Memory B cell (primary cell): ENCODE measurements at places on chromosomes 3 and 15.
A peak's percentile ranks its signal among the peaks of the same experiment; 100 is the strongest.

GRCh38 chr3:8455526-8456411, 45.9 kb upstream of the LMCD1 start:
- peaks cover 2% of the 10 kb centered on the region for H3K27me3 ChIP-seq
- DNase-seq = no peak
- H3K4me1 ChIP-seq = no peaks in the 10 kb centered on the region
- H3K27ac ChIP-seq = no peak overlapping the region
- no peaks in the 10 kb centered on the region for H3K36me3 ChIP-seq

DNA sequence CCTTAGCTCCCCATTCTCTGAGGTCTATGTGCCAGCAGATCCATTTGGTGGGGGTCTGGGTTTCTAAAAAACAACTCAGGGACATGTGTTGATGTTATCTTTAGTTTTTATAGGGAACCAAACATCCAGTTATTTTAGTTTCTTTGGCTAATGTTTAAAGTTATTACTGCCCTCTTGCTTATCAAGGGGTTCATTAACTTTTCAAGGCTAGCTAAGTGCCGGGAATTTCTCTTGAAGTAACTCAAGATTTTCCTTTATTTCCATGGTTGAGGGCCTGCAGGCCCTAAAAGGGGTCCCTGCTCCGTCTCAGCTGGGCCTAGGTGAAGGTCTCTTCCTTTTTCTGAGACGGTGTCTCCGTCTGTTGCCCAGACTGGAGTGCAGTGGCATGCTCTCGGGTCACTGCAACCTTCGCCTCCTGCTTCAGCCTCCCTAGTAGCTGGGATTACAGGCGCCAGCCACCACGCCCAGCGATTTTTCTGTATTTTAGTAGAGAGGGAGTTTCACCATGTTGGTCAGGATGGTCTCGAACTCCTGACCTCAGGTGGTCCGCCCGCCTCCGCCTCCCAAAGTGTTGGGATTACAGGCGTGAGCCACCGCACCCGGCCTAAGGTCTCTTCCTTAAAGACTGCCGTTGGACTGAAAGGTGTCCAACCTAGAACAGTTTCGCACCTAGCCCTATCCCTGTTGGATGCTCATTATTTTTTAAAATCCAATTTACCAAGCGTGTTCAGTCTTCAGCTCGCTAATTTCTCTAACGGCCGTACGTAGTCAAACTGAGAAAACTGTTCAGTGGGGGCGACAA, 1.3 kb upstream of the OXSR1 start:
- H3K27ac ChIP-seq = peak overlapping the region; percentile 100
- H3K4me3 ChIP-seq = peak overlapping the region; percentile 93
- H3K36me3 ChIP-seq = no peaks in the 10 kb centered on the region
- H3K27me3 ChIP-seq = no peaks in the 10 kb centered on the region
- no peak for DNase-seq
- peaks cover 26% of the 10 kb centered on the region for H3K4me1 ChIP-seq

- peak overlapping the region; percentile 35 for H3K27ac ChIP-seq
- no peak overlapping the region for H3K4me3 ChIP-seq
- no peaks in the 10 kb centered on the region for H3K36me3 ChIP-seq
- DNase-seq = no peak
- peaks cover 66% of the 10 kb centered on the region for H3K4me1 ChIP-seq
- H3K27me3 ChIP-seq = peaks cover 2% of the 10 kb centered on the region
Observed at GRCh38 chr15:70262591-70263274, 165.0 kb upstream of the TLE3 start.

GRCh38 chr15:45099549-45100165, 14.3 kb downstream of the DUOX2 start:
- H3K4me3 ChIP-seq = no peak overlapping the region
- peaks cover 8% of the 10 kb centered on the region for H3K27me3 ChIP-seq
- no peaks in the 10 kb centered on the region for H3K36me3 ChIP-seq
- H3K27ac ChIP-seq = no peak overlapping the region
- H3K4me1 ChIP-seq = no peaks in the 10 kb centered on the region

DNA sequence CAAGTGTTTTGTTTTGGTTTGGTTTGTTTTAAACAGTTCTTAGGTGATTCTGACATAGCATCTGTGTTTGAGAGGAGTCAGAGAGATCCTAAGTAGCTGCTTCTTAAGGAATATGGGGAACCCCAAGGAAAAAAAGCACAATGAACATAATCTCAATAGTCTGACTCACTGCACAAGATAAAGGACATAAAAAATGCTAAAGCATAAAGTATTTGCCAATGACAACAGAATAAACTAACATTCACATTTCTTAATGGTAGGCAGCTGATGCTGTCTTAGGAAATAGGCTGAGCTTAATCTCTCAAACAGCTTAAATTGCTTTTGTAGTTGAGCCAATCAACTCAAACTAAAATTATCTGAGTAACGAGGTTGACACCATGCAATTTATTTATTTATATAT, 2.9 kb downstream of the NCEH1 start:
- H3K4me3 ChIP-seq = no peak overlapping the region
- H3K27me3 ChIP-seq = no peaks in the 10 kb centered on the region
- no peaks in the 10 kb centered on the region for H3K36me3 ChIP-seq
- H3K4me1 ChIP-seq = peaks cover 32% of the 10 kb centered on the region

DNA sequence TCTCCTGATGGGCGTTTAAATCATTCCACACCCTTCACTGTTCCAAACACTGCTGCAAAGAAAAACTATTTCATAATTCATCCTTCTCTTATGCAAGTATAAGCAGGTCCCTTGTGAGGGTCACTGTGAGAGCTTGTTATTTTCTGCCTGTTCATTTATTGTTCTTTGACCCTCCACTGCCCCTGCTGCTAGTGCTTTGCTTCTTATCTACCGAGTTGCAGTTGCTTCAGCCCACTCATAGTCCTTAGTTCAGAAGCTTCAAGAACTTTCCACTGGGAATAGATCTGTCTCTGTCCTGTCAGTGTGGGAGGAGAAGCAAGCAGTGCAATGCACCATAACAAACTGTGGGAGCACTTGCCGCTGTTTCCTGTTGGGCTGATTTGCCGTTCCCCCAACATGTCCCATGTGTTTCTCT, 39.8 kb downstream of the RIOX2 start:
- peaks cover 4% of the 10 kb centered on the region for H3K36me3 ChIP-seq
- no peak for DNase-seq
- H3K27ac ChIP-seq = no peak overlapping the region
- peaks cover 3% of the 10 kb centered on the region for H3K27me3 ChIP-seq
- H3K4me3 ChIP-seq = no peak overlapping the region

GRCh38 chr15:92847841-92848240, 52.3 kb upstream of the CHD2 start:
- DNase-seq = no peak
- H3K27me3 ChIP-seq = no peaks in the 10 kb centered on the region
- no peaks in the 10 kb centered on the region for H3K36me3 ChIP-seq

- no peaks in the 10 kb centered on the region for H3K27me3 ChIP-seq
- no peak overlapping the region for H3K4me3 ChIP-seq
- H3K27ac ChIP-seq = no peak overlapping the region
- no peaks in the 10 kb centered on the region for H3K36me3 ChIP-seq
Observed at GRCh38 chr3:165885558-165886270, 48.5 kb upstream of the BCHE start.

DNA sequence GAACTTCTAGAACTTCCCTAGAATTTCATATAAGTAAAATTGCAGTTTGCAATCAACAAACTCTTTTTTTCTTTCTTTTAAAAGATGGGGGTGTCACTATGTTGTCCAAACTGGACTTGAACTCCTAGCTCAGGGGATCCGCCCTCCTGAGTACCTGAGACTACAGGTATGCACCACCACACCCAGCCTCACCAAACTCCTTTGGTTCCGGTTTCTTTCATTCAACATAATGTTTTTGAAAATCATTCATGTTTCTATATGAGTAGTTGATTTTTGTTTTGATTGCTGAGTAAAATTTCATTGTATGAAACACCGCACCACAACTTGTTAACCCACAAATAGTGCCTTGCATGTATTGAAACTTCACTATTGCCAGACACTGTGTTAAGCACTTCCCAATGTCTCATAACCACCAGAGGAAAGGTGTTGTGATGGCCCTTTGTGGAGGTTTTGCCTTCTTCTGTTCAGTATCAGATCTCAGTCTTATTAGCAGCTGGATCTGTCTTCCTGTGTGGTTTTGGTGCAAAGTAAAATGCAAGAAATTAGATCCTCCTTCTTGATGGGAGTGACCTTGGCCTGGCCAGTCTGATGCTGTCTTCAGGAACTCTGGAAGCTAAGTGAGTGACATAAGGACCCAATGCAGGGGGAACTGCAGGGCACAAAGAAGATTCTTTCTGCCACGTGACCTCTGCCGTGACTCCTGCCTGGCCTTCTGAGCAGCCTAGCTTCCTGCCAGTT, 78.8 kb upstream of the UBE2E1 start:
- peaks cover 9% of the 10 kb centered on the region for H3K4me1 ChIP-seq
- no peak overlapping the region for H3K4me3 ChIP-seq
- H3K36me3 ChIP-seq = no peaks in the 10 kb centered on the region
- DNase-seq = no peak
- no peaks in the 10 kb centered on the region for H3K27me3 ChIP-seq

DNA sequence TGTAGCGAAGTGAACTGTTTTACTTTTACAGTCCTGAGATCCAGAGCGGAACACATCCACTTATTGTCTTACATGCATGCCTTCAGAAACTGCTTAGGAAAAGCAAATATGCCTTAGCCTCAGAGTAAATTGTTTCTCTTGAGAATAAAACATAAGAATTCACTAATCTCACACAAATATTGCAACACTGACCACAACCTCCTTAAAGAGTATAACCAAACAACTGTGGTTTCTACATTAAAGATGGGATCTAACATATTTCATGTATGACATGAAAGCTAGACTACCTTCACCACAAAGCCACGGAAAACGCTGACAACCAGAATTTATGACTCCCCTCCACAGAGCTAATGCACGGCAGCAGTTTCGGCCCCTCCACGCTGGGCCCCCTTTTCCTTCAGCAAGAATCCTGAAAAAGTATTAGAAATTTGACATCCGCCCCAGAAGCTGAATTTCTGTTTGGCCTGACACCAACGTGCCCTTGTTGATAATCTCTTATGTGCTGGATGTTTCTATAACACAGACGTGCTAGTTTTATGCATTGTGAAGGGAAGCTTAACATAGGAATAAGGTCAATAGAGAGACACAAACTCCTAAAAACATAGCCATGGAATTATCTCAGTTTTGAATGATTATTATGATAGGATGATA, 84.6 kb downstream of the GREM1 start:
- H3K4me3 ChIP-seq = no peak overlapping the region
- no peak overlapping the region for H3K27ac ChIP-seq
- peaks cover 5% of the 10 kb centered on the region for H3K36me3 ChIP-seq
- H3K27me3 ChIP-seq = peaks cover 21% of the 10 kb centered on the region

DNA sequence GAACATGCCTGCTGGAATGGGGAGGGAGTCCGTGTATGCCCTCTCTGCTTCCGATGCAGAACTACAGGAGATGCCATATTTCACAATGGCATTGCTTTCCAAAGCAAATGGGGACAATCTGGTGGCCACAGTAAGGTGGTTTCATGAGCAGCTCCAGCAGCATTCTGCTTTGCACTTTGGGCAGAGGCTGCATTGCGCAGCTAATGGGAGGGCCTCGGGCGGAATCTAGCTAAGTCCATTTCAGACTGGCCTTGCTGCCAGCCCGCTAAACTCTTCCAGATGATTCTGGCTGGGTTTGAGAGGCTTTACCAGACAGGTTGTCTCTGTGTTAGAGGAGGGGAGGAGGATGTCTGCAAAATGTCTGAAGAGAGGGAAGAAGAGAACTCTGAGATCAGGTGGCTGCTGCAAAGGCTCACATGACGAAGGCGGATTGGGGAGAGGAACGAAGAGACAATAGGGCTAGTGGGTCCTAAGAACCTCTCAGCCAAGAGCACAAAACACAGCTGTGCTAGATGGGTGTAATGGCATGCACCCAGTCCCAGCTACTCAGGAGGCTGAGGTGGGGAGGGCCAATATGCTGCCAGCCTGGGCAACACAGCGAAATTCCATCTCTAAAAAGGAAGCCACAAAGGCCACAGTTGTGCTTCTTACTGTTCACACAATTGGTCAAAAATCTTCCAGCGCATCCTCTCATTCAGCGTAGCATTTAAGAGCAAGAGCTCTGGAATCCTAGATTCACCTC, 63.7 kb downstream of the BDH1 start:
- peaks cover 4% of the 10 kb centered on the region for H3K27me3 ChIP-seq
- DNase-seq = no peak
- no peaks in the 10 kb centered on the region for H3K36me3 ChIP-seq
- H3K27ac ChIP-seq = no peak overlapping the region
- no peak overlapping the region for H3K4me3 ChIP-seq

GRCh38 chr3:126134219-126134975, 46.0 kb downstream of the ALDH1L1 start:
- H3K27ac ChIP-seq = no peak overlapping the region
- H3K27me3 ChIP-seq = peaks cover 20% of the 10 kb centered on the region
- no peaks in the 10 kb centered on the region for H3K36me3 ChIP-seq
- DNase-seq = peak; percentile 33
- H3K4me1 ChIP-seq = no peaks in the 10 kb centered on the region

DNA sequence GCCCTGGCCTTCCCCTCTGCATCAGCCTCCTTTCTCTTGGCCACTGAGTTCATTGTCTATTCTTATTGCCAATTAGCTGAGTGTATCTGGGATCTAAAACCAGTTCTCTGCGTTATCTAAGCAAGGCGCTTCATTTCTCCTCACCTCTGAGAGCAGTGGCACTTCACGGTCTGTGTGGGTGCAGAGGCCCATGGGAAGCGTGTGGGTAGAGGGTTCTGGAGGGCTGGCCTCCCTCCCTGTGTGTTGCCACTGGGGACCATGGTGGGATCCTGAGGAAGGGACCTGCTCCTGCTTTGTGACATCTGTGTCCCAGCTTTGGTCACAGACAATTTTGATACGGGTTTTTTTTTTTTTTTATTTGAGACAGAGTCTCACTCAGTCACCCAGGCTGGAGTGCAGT, 32.7 kb downstream of the EDEM1 start:
- H3K4me1 ChIP-seq = peaks cover 6% of the 10 kb centered on the region
- DNase-seq = no peak
- no peak overlapping the region for H3K4me3 ChIP-seq
- H3K27me3 ChIP-seq = no peaks in the 10 kb centered on the region
- H3K36me3 ChIP-seq = peaks cover 18% of the 10 kb centered on the region

GRCh38 chr15:61314427-61314826, 85.3 kb upstream of the RORA start:
- H3K4me1 ChIP-seq = no peaks in the 10 kb centered on the region
- no peaks in the 10 kb centered on the region for H3K36me3 ChIP-seq
- H3K4me3 ChIP-seq = no peak overlapping the region
- no peaks in the 10 kb centered on the region for H3K27me3 ChIP-seq

- no peak overlapping the region for H3K27ac ChIP-seq
- DNase-seq = no peak
- H3K4me1 ChIP-seq = no peaks in the 10 kb centered on the region
- H3K36me3 ChIP-seq = no peaks in the 10 kb centered on the region
- H3K27me3 ChIP-seq = no peaks in the 10 kb centered on the region
Observed at GRCh38 chr3:21979706-21980105, 228.7 kb upstream of the ZNF385D start.

DNA sequence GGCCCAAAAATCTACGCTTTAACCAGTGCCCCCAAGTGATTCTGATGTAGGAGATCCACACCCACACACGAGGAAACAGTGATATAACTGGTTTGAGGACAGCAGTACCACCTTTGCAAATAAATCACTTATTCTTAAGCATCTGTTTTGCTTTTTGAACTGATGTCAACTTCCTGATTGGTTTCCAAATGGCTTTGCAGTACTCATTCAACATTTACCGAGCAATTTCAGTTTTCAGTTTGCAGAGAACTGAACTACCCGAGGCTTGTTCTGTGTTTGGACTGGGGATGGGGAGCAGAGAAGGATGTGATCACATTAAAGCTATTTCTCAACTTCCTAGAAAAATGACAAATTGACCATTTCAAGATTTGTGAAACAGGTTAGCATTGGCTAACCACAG, 1.1 kb upstream of the GYG1 start:
- no peaks in the 10 kb centered on the region for H3K27me3 ChIP-seq
- H3K27ac ChIP-seq = peak overlapping the region; percentile 68
- peaks cover 15% of the 10 kb centered on the region for H3K4me1 ChIP-seq
- H3K36me3 ChIP-seq = no peaks in the 10 kb centered on the region
